ENCODE measurements at places on chromosomes 4 and X.

DNA sequence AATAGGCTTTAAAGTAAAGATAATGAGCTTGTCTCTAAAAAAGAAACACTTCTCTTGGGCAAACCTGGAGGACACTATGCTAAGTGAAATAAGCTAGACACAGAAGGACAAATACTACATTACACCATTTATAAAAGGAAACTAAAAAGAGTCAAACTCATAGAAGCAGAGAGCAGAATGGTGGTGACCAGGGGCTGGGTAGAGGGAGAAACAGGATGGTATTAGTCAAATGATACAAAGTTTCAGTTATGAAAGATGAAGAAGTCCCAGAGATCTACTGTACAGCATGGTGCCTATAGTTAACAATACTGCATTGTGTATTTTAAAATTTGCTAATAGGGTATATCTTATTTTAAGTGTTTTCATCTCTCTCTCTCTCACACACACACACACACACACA, 28.5 kb downstream of the ACSL4 start:
- DNase-seq = no peak

GRCh38 chr4:153116291-153116680, 88.0 kb upstream of the TRIM2 start:
- no peak for DNase-seq

- DNase-seq = no peak
Measured at GRCh38 chrX:23907111-23907497, 634 bp downstream of the APOO start.

- no peak for DNase-seq
Measured at GRCh38 chrX:3216581-3217180, 129.8 kb downstream of the MXRA5 start.

- DNase-seq = no peak
Measured at GRCh38 chr4:56552273-56552672, 46.7 kb downstream of the ARL9 start.

DNA sequence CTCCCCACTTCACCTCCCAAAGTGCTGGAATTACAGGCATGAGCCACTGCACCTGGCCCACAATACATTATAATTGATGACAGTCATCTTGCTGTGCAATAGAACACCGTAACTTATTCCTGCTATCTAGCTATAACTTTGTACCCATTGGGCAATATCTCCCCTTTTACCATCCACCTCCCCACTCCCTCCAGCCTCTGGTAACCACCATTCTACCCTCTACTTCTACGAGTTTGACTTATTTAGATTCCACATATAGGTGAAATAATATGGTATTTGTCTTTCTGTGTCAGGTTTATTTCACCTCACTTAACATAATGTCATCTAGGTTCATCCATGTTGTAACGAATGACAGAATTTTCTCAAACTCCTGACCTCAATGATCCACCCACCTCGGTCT, 8.2 kb upstream of the TEX11 start:
- no peak for DNase-seq

DNA sequence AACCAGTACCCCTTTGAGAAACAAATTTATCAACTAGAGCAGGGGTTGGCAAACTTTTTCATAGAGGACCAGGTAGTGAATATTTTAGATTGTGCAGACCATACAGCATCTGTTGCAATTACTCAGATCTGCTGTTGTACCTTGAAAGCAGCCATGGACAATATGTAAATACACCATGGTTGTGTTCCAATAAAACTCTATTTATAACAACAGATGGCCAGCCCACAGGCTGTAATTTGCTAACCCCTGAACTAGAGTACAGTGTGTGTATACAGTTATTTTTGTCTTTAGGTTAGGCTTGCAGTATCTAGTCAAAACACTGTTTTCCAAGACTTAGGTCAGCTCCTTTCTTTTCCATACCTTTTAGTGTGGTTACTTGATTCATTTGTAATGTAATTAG, 54.4 kb downstream of the PHKA1 start:
- DNase-seq = no peak

- DNase-seq = no peak
Measured at GRCh38 chrX:101191217-101191750, 28.3 kb upstream of the DRP2 start.

DNA sequence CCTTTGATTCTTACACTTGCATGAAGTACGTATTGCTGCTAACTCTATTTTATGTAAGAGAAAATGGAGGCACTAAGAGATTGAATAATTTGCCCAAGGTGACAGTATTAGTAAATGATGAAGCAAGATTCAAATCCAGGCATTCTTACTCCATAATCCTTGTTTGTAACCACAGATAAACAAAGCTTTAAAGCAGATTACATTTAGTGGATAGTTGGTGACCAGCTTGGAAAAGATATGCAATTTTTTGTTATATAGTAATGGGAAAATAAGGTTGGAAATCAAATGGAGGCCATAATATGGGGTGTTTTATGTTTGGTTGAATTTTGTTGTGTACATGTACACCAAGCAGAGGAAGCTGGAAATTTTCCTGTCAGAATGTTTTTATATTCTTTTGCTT, 30.8 kb downstream of the MND1 start:
- no peak for DNase-seq

DNA sequence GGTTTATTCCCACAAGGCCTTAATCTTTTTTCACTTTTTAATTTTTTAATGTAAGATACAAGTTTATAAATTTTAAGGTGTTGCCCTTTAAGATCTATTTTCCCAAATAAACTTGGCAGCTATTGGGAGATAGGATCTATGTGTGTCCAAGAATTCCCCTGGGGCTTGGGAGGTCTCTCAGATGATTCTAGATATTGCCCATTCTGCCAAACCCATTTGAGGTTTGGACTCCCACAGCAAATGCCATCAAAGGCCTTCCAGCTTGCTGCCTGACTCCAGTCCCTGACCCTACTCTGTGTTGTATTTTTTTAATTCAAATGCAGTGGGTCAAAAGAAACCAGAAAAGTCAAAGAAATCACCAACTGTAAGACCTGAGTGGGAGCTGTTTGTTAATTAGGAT, 120.0 kb upstream of the CHRDL1 start:
- DNase-seq = no peak

GRCh38 chrX:111083081-111083480, 12.9 kb upstream of the PAK3 start:
- no peak for DNase-seq

Data from activated CD8-positive, alpha-beta memory T cell treated with anti-CD3 and anti-CD28 coated beads for 4 hours (primary cell).